ENCODE measurements at places on chromosomes 11 and 22.

DNA sequence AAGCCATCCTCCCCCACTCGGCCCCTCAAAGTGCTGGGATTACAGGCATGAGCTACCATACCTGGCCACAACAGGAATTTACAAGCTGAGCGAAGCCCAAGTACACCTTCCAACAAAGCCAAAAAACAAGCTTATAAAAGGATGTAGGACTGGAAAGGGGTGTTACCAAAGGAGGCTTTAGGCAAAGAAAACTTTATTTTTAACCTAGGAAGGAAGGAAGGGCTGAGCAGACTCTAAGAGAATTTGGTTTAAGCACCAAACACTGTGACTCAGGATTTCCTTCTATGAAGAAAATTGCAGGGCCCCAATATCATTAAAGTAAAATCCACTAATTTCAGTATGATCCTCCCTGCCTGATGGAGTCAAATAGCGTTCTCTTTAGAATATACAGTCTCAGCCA, 12.1 kb downstream of the DENND5A start:
- no peak for DNase-seq

DNA sequence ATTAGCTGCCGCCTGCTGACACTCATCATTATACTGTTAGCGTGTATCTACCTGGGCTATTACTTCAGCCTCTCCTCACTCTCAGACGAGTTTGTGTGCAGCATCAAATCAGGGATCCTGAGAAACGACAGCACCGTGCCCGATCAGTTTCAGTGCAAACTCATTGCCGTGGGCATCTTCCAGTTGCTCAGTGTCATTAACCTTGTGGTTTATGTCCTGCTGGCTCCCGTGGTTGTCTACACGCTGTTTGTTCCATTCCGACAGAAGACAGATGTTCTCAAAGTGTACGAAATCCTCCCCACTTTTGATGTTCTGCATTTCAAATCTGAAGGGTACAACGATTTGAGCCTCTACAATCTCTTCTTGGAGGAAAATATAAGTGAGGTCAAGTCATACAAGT, 51.1 kb downstream of the PANX1 start:
- no peak for DNase-seq

- no peak for DNase-seq
Measured at GRCh38 chr11:125455851-125456250, 40.2 kb downstream of the FEZ1 start.

DNA sequence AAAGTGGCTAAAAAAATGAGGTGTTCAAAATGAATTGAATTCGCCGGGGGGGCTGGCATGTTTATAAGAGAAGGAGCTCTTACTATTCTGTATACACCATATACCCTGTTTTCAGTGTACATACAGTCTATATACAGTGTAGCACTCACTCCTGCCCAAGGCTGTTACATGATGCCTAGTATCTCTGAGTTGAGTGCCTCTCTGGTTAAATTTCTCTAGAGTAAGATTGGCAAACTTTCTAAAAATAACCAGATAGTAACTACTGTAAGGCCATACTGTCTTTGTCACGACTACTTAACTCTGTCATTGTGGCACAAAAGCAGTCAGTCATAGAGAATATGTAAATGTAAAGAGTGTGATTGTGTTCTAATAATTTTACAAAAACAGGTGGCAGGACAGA, 58.1 kb downstream of the PHF21A start:
- DNase-seq: no peak

- peak; percentile 6 for DNase-seq
Measured at GRCh38 chr22:40463683-40464082, 93.3 kb downstream of the SGSM3 start.

- DNase-seq: no peak
Measured at GRCh38 chr11:10067629-10068300, 226.3 kb downstream of the SBF2 start.

DNA sequence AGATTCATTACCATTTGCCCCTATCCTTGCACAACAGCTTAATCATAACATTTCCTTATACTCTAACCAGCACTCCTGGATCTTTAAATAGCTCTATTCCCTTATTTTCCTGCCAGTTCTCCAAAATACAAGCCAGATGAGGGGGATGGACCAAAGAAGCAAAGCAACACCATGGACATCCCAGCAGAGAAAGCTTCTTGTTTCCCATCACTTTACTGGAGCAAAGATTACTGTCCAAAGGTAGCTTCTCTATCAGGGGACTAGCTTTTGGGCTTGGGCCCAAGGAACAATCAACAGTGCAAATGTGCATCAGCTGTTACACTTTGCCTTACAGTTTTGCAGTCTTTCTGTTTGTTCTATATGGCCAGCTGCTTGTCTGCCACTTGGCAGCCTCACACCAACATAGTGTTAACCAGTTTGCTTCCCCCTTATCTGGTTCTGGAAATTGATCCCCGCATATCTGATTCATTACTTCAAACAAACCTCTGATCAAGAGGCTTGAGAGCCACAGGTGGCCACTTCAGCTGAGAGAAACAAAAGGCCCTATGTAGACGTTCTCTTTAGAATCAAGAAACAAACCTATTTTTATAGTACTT, 814.3 kb downstream of the METTL15 start:
- no peak for DNase-seq

DNA sequence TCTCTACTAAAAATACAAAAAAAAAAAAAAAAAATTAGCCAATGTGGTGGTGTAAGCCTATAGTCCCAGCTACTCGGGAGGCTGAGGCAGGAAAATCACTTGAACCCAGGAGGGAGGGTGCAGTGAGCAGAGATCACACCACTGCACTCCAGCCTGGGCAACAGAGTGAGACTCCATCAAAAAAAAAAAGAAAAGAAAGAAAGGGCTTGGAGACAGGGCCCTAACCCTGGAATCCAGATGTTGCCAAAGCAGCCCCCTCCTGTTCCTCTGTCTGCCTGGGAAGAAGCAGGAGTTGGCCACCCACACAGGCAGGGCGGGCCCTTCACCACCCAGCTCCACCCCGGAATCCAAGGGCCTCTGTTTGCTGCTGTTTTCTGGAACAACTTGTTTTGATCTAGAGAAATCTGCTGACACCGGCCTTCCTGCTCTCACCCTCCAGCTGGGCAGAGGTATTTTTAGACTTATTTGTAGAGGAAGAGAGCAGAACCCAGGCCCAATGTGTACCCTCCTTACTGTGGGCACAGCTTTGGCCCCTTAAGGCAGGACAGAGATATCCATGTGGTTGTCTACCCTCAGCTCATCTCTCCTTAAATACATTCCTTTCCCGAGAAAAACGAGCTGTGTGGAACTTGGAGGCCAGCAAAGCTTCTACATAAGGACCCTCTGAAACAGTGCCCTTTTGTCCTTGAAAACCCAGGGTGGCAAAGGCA, 2.7 kb upstream of the NEAT1 start:
- peak; percentile 60 for DNase-seq

DNA sequence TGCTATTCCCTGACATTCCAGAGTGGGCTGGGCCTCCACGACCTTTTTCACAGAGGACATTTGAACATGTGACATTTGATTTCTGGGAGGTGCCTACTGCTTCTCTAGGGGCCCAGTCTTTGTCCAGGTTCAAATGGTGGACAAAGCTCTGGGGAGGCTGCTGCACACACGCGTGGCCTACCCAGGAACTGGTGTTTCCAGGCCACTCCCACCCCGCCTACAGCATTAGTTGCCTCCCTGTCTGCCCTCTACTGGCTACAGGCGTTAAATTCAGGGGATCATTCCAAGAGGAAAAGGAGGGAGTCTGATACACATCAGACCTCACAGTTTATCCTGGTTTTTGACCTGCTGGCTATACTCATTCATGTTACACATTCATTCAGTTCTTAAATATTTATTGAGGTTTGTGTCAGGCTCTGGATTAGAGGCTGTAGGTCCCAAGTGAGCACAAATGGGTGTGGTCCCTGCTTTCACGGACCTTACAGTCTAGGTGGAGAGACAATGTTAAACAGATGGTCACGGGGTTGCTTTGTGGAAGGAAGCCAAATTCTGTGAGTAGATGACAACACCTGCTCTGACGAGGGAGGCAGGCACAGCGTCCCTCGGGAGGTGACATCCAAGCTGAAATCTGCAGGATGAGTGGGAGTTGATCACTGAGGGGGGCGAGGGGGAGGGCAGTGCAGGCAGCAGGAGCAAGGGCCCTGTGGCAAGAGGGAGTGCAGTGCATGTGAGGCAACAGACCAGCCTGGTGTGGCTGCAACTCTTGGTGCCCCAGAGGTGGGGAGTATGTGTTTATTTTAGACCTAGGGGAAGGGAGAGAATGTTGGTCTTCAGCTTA, 11.8 kb downstream of the TUB start:
- peak; percentile 23 for DNase-seq

DNA sequence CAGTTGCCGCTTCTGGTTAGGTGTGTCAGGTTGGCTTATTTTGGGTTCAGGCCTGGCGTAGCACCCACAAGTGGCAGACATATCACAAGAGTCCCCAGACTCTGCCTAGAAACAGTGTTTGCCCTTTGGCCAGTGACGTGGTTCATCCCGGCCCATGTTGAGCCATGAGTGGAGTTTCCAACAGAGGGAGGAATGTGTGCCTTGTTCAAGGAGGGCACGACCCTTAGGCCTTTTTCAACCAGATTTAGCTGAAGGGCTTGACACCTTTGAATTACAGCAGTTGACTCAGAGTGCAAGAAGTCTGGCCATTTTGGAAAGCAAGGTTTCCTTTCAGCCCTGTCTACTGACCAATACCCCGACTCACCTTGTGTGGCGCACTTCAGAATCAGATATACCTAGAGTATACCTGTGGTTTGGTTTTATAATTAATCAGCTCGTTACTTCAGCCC, 15.1 kb upstream of the AIFM3 start:
- DNase-seq: no peak

DNA sequence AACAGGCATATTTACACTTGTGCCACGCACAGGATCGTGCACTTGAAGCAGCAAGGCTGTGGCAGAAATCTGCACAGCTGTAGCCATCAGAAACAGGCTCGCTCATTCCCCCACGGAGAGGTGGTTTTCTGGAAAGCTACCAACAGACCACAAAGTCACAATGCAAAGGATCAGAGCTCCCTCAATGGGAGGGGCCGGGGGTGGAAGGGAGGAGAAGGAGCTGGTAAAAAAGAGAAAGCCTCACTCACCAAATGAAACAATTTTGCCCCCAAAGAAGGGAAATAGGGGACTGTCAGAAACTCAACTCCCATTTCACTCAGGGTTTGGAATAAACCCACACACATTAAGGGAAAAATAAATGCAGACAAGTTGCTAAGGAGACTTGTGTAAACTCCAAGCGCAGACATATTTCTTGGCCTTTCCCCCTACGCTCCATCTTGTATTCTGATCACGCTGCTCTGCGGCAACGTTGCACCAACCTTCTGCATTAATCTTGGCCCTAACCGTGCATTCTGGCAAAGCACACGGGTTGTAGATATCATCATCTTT, 43.2 kb upstream of the BLID start:
- no peak for DNase-seq

DNA sequence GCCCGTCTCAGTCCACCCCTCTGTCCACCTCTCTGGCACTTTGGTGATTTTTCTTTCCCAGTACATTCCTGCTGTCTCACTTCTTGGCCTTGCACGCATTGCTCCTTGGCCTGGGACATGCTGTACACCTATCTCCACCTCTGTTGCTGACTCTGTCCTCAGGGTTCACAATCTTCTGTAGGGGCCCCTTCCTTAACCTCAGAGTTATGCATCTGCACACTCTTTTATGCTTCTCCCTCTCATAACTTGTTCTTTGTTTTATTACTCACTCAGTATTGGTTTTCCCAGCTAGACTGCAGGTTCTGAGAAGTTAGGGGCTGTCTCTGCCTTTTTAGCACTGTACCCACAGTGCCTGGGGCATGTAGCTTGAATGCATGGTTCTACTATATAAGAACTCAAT, 139.1 kb upstream of the MTMR2 start:
- no peak for DNase-seq

DNA sequence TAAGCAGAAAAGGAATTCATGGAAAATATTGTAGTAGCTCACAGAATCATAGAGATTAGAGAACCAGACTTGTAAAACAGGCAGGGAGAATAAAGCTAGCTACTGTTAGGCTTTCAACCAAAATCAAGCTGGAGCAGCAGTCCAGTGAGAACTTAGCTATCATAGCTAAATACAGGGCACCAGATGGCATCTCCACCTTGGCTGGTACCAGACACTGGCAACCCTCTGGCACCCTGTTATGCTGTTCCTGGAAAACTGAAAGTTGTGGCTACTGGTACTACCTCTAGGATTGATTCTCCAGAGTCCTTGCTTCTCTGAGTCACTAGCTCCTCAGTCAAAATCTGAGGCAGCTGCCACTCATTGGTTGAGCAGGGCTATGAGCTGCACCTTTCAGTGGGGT, 6.0 kb upstream of the DRD2 start:
- DNase-seq: no peak

DNA sequence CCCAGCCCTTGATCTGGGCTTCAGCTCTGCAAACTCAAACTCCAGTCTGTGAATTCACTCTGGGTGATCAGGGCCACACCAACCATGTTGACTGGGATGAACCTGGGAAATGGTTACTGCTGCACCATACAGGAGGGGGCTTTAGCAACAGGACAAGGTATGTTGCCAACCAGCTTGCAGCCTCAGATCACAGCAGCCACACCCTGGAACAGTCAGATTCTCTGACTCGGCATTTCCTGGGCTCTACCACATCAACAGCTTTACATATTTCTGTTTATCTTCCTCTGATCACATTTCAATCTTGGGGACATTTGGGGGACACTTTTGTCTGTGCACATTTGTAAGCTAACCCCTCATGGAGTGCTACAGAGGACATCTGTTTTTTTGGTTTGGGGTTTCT, 267.0 kb upstream of the NCAM1 start:
- no peak for DNase-seq

- no peak for DNase-seq
Measured at GRCh38 chr11:96112192-96113128, 188.6 kb upstream of the MTMR2 start.

GRCh38 chr11:32792948-32793475, 1.4 kb downstream of the CCDC73 start:
- DNase-seq: peak; percentile 38

- DNase-seq: peak; percentile 30
Measured at GRCh38 chr11:64146036-64146955, 19.6 kb downstream of the MACROD1 start.

DNA sequence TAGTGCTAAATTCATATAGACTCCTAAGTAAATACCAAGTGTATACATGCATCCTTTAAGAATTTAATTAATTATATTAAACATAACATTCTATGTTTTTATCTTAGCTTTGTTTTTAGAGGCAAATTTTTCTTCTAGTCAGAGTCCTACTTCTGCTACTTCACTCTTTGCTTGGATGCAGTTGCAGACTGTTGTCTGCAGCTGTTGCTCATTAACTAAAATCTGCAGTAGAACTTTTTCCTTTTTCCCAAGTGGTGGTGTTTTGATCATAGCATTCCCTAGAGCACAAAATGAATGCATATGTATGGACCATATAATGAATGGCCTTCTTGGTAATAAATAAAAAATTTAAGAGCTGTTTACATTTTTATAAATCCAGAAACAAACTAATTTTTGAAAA, 198.3 kb downstream of the CASP12 start:
- DNase-seq: no peak

- DNase-seq: no peak
Measured at GRCh38 chr11:34651551-34651950, 30.7 kb downstream of the EHF start.

GRCh38 chr11:31478223-31478590, 31.2 kb downstream of the IMMP1L start:
- no peak for DNase-seq

- DNase-seq: no peak
Measured at GRCh38 chr11:60917267-60917666, 3.3 kb downstream of the TMEM109 start.
